HFFc6 (cell line): ENCODE measurements at places on chromosomes 2 and 18.

- DNase-seq: peak; percentile 92
Measured at GRCh38 chr2:24702800-24703199, 90.4 kb downstream of the PTRHD1 start.

- DNase-seq: no peak
Measured at GRCh38 chr2:15867194-15868171, 72.9 kb upstream of the MYCN start.

GRCh38 chr18:8807488-8807805, 102.1 kb downstream of the MTCL1 start:
- DNase-seq: no peak

DNA sequence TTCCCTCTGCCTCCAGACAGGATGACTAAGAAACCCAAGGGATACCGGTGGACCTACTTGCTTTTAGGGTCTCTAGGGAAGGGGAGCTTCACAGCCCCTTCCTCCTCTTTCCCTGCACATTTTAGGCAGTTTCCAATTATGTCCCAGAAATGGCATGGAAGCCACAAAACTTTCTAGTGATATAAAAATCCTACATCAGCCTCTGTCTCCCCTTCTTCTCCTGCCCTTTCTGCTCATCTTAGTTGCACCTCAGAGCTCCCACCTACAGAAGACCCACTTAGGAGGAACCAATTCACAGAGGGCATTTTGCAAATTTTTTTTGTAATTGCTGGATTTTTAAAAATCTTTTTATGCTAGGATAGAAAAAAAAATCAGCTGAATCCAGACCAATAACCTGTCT, 263.1 kb downstream of the TNS1 start:
- DNase-seq: no peak

DNA sequence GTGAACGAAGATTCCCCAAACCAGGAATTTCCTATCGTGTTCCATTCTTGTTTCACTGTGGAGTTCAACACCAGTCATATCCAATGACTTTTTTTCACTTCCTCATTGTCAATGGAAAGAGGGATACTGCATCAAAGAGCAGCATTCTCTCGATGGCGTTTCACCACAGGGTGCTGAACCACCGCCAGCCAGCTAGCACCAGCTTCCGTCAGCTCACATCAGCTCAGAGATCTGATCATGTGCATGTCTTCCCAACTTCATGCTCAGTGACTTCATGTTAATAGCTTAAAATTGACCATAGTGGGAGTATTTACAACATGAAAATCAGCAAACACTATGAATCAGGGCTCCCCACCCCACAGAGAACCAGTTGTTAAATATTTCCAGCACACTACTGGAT, 359.9 kb downstream of the TNS1 start:
- no peak for DNase-seq

GRCh38 chr2:26640331-26640745, 828 bp downstream of the CIB4 start:
- DNase-seq: peak; percentile 37

DNA sequence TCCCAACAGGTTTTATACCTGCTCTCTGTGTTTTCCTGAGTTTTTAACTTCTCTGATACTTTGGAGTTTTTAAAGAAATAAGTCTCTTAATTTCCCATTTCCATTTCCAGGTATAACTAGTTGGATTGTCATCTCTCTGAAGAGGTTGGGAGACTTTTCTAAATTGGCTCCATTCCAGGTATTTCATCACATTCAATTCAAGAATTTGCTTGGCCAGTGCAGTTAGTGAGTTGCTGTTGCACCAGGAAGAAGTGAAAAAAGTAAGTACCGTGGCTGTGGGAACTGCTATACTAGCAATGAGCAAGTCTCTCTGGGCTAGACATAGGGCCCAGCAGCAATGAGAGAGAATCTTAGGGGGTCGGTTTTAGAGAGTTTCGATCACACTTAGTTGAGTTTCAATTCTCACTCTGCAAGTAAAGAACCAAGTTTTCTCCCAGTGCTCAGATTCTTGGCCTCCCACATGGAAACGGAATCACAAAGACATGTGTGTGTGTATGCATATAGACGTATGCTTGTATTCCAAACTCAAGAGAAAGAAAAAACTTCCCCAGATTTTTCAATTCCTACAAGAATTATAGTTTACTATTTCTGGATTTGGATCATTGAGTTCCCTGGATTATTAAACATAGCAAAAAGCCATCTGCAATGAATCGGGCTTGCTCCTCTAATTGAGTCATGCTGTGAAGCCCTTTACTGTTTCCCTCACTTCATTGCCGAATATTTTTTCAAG, 894.4 kb downstream of the BCL11A start:
- DNase-seq: no peak

DNA sequence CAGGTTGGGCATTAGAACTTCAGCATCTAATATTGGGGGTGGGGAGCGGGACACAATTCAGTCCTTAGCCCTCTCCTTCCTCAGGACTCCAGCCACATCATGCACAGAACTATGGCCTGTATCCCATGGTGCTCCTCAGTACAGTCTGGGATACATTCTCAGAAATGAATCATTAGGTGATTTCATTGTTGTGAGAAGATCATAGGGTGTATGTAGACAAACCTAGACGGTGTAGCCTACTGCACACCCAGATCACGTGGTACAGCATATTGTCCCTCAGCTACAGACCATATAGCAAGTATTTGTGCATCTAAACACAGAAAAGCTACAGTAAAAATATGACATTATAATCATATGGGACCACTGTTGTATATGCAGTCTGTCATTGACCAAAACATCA, 23.2 kb upstream of the IMP4 start:
- no peak for DNase-seq

DNA sequence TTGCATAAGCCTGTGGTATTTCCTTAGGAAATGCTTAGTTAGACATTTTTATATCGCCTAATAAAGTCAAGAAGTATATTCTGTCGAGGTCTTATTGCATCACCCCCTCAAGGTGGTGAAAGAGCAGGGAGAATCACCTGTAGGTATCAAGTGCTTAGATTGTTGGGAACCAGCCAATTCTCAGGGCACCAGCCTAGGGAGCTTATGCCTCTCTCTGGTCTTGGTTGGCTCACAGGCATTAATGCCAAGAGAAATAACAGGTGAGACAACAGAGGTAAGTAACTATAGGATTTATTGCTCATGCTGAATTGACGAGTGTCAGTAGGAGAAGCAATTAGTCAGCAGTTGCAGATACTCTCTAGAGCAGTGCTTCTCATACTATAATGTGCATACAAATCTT, 663.3 kb upstream of the ZNF804A start:
- no peak for DNase-seq

- DNase-seq: peak; percentile 76
Measured at GRCh38 chr2:23286758-23287704, 97.9 kb upstream of the KLHL29 start.

GRCh38 chr2:26462100-26462499, 15.8 kb downstream of the OTOF start:
- DNase-seq: no peak
